ENCODE measurements at places on chromosomes 3 and 15.

DNA sequence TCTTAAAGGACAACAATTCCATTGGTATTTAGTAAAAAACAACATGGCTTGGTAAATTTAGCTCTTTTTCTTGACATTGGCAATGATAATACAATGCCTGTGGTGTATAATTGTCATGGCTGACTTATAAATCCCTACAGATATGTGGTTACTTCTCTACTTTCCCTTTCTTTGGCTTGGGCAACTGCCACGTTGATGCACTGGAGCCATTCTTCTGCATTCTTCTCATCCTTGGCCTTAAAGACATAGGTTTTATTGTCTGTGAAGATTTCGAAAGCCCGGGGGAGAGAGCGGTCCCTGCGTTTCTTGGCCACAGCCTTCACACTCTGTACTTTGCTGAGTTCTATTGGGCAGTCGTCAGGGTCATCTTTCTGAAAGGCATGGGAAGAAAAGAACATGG, 101.1 kb upstream of the CCNL1 start:
- DNase-seq, result no peak

- no peak for DNase-seq
Measured at GRCh38 chr15:52008698-52009434, 10.2 kb upstream of the MAPK6 start.

DNA sequence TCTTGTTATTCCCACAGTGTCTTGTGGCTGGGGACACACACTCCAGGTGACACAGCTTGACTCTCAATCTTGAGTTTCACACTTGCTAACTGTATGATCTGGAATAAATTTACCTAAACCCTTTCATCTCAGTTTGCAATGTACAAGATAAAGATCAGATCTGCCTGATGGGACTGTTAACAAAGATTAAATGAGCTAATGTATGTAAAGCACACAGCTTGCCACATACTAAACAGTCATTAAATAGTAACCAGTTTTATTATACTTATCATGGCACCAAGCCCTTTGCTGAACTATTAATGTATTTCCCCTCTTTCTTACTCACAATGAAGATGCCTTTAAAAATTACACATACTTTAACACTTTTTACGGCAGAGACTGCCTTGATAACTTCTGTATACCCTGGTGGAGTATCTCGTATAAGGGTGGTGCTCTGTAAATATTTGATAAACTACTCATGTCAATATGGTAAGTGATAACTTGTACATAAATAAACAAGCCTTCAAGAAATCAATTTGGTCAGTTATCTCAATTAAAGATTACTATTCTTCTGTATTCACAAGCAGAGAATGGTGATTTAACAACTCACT, 184.5 kb downstream of the STAG1 start:
- no peak for DNase-seq

DNA sequence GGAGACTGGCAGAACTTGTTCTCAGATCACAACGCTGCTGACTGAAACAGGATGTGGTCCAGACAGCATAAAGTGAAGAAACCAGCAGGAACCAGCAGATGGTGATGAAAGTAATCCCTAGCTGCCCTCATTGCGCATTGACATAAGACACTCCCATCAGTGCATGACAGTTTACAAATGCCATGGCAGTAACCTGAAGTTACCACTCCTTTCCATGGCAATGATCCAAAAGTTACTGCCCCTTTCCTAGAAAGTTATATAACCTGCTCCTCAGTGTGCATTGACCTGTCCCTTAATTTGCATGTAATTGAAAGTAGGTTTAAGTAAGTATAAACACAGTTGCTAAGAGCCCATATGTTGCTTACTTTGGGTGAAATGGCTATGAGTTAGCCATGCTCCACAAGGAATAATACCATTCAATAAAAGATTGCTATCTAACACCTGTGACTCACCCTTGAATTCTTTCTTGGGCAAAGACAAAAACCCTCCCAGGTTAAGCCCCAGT, 149.1 kb upstream of the CD96 start:
- no peak for DNase-seq

DNA sequence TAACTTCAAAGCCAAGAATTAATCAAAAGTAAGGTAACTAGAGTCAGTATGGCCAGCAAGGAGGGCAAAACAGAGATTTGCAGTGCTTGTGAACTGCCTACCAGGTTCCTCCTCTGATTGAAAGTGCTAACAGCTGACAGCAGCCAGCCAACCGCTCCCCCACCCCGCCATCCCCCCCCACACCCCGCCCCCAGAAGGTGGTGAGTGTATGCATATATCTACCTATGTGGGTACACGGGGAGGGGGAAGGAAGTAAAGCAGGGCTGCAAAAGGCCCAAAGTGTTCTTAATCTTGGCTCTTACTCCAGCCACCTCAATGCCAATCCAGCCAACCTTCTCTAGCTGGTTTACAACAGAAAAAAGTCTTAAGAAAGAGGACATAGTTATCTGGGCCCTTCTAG, 50.7 kb downstream of the RAF1 start:
- no peak for DNase-seq

DNA sequence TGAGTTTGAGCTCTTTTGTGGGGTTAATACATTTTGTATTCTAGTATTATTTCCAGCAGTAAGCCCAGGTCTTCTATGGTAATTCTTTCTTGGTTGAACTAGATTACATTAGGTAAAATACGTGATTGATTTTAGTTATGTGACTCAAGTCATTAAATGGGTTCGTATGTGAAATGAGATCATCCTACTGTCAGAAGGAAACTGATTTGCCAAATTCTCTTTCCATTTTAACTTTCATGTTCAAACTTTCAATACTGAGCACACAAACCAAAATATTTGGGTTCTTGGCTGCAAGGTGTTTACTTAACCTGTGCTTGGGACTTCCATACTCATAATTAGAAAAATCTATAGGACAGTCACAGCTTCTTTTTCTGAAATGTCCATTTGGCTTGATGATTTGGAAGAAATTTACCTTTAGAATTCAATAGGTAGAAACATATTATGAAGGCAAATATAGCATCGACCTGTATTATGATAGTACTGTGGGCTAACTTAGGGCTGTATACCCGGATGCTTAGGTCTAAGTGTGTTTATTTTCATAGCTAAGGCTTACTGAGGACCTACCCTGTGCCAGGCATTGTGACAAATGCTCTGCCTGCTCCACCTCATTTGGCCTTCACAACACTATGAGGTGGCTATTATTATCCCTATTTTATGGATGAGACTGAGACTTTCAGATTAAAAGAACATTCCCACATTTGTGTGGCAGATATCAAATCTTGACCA, 631.8 kb upstream of the GRM7 start:
- no peak for DNase-seq

DNA sequence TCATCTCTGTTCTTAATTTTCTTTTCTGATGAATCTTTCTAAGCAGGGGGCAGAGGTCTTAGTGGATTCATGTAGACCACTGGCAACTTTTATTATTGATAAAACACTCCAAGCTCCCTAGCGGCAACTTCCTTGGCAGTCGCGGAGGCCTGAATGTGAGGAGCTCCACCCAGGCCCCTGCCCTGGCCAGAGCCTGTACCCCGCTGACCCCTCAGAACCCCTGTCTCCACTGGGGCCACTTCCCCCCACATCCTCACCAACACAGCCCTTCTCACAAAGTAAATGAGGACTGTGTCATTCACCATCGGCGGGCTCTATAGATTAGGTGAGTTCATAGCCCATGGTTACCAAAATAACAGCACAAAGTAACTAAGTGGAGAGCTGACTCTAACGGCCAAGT, 111.6 kb downstream of the TPRA1 start:
- no peak for DNase-seq

GRCh38 chr15:96818861-96819260, 488.4 kb downstream of the NR2F2 start:
- no peak for DNase-seq

GRCh38 chr15:32802286-32802936, 84.6 kb downstream of the GREM1 start:
- DNase-seq, result peak; percentile 39

- peak; percentile 52 for DNase-seq
Measured at GRCh38 chr3:61269435-61269834, 18.2 kb upstream of the FHIT start.

DNA sequence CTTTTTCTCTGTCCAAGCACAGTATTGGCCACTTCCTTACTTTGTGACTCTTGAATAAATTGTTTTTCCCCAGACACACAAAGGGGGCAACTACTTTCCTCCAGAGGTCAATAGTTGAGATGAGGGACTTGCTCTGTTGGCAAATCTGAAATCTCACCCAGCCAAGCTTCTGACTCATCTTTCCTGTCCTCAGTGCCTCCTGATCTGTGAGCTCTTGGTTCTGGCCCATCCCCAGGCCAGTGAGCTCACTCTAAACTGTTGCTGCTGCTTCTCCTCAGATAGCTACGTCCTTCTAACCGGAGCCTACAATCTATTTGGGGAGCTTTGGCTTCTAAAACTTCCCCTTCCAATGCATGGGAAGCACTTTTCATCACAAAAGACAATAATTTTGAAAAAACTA, 50.0 kb upstream of the NMD3 start:
- no peak for DNase-seq

DNA sequence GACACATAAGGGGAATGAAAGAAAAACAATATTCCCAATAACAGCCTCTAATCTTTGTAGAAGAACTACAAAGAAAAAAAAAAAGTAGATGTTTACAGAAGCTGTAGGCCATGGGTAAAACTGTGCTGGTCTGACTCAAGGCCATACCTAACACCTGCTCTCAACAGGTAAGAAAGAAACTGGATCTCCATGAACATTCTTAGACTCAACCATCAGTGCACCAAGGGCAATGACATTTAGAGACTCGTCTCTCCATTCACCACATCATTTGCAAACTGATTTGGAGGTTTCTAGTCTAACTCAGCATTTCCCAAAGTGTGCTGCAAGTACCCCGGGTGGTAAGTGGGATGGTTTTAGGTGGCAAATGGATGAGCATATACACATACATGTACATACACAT, 164.2 kb downstream of the FOXP1 start:
- DNase-seq, result no peak

GRCh38 chr3:193190146-193190786, 50.8 kb upstream of the PLAAT1 start:
- peak; percentile 25 for DNase-seq
